KBM-7 (cell line): ENCODE measurements at places on chromosomes 1 and 21.

DNA sequence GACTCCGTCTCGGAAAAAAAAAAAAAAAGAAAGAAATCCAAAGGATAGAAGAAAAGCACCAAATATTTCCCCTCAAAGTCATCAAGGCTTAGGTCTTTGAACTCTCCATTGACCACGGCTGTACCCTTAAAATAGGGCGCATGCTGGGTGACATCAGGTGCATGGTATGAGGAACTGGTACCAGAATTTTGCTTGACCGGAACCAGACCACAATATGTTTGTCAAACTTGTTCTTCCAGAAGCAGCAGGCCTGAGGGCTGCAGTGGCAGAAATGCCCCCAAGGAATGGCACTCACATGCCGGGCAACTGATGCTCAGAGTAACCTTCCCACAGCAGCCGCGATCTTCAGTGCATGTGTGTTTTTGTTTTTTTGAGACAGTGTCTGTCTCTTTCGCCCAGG is 21.0 kb downstream of the RCC1 start:
- DNase-seq = no peak

DNA sequence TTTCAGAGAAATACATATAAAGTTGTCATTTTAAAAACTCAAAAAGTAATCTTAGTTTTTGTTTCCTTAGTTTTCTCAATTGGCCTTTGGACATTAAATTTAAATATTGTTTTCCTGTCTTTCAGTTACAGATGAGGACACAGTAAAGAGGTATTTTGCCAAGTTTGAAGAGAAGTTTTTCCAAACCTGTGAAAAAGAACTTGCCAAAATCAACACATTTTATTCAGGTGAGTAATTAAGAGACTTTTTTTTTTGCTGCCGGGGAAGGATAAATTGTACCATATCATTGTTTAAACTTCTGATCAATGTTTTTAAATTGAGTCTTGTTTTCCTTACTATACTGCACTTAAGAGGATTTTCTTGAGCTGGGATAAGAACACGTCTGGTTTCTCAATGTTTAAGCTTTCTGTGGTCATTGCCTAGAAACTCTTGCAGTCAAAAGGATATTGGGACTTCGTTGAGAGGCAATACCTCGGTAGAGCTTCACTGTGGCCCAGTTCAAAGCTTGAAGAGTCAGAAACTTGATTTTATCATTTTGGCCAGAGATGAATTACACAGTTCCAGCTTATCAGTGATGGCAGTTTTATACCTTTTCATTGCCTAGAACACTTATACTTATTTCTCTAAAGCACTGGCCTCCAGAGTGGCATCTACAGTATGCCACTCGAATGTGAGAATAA is 124.9 kb upstream of the KIAA1614 start:
- DNase-seq = no peak

GRCh38 chr1:199173356-199173755 is 534.5 kb downstream of the PTPRC start:
- peak; percentile 67 for DNase-seq

- DNase-seq = no peak
Measured at GRCh38 chr1:36858553-36858952, 175.8 kb downstream of the GRIK3 start.

GRCh38 chr1:216483672-216484401 is 60.6 kb upstream of the USH2A start:
- no peak for DNase-seq

- DNase-seq = no peak
Measured at GRCh38 chr1:106836708-106837107, 219.8 kb upstream of the PRMT6 start.

DNA sequence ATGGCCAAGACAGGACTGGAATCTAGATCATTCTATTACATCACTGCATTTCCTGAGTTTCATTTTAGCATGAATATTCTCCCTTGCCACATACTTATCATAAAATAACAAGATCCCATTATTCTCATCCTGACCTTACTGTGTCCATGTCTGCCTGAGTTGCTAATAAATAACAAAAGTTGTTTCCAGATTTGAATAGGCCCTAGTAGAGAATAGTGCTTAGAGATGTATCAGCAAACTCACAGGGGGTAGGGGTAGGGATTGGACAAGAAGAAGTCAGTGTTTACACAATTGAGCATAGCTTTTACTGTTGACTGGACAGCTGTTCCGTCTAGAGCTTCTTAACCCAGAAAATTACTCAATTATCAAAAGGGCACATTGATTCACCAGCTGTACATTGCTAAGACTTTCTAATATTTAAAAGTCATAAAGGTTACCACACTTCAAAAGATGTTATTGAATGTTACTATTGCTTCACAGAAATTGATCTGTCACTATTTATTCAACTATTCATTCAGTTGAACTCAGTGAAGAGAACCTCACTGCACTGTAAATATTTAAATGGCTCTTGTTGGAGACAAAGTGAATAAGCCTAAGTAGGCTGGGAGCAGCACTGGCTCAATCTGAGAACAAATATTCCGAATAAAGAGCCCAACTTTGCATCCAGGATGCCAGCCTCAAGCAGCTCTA is 121.9 kb downstream of the NRIP1 start:
- DNase-seq = no peak

DNA sequence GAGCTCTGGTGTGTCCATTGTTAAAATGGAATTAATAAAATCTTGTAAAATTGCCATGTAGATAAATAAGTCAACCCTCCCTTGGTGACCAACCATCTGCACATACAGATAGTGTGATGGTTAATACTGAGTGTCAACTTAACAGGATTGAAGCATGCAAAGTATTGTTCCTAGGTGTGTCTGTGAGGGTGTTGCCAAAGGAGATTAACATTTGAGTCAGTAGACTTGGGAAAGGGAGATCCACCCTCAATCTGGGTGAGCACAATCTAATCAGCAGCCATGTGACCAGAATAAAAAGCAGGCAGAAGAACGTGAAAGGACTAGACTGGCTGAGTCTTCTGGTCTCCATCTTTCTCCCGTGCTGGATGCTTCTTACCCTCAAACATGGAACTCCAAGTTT is 174.8 kb downstream of the LTN1 start:
- no peak for DNase-seq

GRCh38 chr1:95994643-95995042 is 726.9 kb upstream of the PTBP2 start:
- DNase-seq = no peak

- no peak for DNase-seq
Measured at GRCh38 chr1:62989497-62989896, 205.6 kb downstream of the ATG4C start.

DNA sequence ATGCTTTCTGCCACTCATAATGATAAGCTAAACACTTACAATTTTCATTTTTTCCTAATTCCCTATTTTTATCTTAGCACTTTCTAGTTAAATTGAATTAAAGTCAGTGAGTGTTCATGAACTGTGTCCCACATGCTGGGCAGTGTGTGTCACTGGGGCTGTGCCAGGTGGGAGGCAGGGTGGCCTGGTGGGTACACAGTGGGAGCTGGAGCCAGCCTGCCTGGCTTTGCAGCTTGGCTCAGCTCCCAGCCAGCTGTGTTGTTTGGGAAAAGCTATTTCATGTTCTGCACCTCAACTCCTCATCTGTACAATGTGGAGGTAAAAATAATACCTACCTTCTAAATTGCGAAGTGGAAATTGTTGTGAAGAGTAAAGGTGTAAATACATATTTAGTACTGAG is 238.4 kb downstream of the PLA2G4A start:
- no peak for DNase-seq

DNA sequence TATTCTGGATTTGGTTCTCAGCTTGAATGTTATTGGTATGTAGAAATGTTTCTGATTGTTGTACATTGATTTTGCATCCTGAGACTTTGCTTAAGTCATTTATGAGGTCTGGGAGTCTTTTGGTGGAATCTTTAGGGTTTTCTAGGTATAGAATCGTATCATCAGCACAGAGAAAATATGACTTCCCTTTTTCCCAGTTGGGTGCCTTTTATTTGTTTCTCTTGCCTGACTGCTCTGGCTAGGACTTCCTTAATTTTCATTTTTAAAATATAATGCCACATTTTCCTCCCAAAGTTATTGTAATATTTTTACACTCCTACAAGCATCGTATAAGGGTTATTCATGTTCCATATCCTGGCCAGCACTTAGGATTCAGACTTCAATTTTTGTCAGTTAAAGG is 111.1 kb downstream of the FNBP1L start:
- DNase-seq = peak; percentile 78

DNA sequence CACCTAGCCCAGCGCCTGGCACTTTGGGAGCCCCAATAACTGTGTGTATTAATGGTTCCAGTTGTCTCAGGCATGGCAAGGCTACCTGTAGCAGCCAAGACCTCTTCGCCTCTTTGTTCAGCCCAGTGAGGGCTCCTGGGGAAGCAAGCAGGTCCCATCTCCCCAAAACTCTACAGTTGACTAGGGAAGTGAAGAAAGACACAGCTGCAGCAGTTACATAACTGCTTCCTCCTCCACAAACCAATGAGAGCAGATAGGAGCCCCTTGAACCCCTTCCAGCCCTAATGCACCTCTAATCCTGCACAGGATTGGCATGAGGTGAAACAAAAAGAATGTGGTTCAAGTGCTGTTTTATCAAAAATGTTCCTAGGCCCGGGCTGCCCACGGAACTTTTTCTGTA is 100.5 kb downstream of the SYF2 start:
- DNase-seq = no peak

- no peak for DNase-seq
Measured at GRCh38 chr1:238112952-238113621, 222.4 kb upstream of the ZP4 start.
